ENCODE measurements at places on chromosomes 4 and X.
A peak's percentile ranks its signal among the peaks of the same experiment; 100 is the strongest.

DNA sequence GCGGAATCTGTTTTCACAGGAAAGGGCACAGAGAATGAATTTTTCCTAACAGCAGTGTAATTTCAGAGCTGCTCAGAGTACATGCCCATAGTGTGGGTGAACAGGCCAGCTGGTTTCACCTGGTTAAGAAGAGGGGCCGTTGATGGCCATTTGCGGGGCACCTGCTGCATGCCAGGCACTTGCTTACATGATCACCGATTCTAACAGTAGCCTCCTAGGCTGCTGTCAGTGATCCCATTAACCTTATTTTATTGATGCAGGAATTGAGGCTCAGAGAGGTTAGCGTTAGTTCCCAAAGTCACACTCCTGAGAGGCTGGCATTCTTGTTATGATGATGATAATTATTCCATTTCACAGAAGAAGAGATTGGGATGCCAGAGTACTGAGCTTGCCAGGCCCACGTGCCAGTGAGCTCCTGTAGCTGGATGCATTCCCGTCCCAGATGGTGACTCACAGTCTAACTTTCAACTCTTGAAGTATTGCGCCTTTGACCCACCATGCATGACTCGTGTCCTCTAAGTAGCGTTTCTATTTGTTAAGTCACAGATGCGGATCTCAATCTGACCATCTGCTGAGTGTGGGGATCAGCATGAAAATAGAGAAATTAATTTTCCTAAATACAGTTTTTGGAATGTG, 76.5 kb downstream of the PSAPL1 start:
- DNase-seq, result no peak

DNA sequence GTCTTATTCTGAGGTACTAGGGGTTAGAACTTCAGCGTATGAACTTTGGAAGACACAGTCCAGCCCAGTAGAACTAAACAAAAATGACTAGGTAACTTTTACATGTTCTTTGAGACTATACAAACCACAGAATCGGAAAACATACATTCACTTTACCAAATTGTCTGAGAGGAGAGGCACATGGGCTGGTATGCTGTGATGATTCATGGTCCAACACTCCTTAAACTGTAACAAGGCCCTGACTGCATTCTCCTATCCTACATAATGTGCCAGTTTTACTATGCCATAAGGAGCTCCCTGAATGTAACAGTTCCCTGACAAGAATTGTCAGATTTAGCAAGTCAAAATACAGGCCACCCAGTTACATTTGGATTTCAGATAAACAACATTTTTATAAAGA, 640.0 kb downstream of the RAB28 start:
- DNase-seq, result no peak

DNA sequence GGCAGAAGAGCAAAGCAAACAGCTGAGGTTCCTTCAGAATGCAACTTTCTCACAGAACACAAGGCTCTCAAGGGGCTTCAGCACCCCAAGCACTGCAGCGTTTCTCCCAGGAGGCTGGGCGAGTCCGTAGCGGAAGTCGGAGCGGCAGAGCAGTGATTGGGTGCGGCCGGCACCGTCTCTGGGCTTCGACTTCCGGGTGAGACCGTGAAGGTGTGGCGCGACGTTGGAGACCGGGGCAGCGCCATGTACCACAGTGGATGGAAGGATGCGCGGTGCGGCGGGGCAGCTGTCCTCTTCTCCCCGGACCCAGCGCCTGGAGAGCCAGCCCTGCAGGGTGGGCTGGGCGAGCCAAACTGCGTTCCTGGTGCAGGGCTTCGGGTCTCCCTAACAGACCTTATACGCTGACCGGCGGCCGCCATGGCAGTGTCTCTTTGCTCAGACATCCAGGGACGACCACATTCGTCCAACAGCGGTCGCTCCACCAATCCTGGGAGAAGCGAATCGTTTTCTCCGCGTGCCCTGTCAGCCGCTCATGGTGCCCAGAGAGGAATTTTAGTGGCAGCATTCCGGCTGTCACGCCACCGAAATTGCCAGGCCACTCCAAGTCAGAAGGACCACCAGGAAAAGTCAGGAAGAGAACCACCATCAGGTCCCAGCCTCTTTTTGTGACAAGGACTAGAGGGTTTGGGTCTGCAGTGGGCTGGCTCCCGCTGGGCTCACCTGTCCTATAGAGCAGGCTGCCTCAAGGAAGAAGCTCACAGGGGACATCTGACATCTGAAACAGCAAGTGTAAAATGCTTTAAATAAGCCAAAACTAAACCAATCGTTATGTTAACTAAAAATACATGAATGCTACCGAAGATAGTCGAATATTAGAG, 20.5 kb downstream of the TRIM61 start:
- DNase-seq, result peak; percentile 80

DNA sequence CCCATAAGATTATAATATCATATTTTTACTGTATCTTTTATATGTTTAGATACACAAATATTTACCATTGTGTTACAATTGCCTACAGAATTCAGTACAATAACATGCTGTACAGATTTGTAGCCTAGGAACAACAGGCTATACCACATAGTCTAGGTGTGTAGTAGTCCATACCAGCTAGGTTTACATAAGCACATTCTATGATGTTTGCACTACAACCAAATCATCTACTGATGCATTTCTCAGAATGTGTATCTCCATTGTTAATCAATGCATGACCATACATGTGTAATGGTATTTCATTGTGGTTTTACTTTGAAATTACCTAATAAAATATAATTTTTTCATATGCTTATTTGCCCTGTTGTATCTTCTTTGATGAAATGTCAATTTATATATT, 288.1 kb upstream of the PCDH10 start:
- DNase-seq, result no peak

GRCh38 chr4:52983563-52984303, 121.6 kb downstream of the RASL11B start:
- peak; percentile 87 for DNase-seq

GRCh38 chr4:104365618-104366017, 129.1 kb downstream of the CXXC4 start:
- DNase-seq, result no peak

- DNase-seq, result no peak
Observed at GRCh38 chr4:89134775-89135319, 23.5 kb downstream of the TIGD2 start.

GRCh38 chrX:107775000-107775733, 420 bp downstream of the TSC22D3 start:
- DNase-seq, result peak; percentile 8

DNA sequence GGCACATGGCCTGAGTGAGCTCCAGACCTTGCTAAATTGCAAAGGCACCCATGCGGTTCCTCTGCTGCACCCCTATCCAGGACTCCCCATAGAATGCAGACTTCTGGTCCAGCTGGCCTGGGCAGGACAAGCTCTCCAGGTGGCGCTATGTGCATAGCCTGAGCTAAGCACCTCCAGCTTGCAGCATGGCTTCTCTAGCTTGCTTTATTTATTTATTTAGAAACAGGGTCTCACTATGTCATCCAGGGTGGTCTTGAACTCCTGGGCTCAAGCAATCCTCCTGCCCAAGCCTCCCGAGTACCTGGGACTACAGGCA, 5.5 kb upstream of the WFS1 start:
- peak; percentile 67 for DNase-seq

- DNase-seq, result peak; percentile 43
Observed at GRCh38 chr4:25993395-25994185, 79.6 kb downstream of the SMIM20 start.

DNA sequence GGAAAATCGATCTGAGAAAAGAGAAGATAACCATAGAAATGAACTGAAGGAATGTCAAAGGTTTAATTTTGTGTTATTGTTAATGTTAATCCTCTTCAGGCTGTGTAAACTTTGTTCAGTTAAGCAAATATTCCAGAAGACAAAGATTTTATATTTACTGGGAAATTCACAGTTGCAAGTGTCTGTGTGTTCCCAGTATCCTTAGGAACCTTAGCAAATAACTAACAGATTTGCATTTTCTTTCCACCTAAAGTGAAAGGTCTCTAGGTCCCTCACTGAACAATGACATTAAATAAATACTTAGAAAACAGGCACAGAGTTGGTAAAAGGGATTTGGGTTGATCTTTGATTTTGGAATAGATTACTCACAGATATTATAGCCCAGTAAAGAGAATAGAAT, 324.7 kb downstream of the C4orf33 start:
- no peak for DNase-seq

DNA sequence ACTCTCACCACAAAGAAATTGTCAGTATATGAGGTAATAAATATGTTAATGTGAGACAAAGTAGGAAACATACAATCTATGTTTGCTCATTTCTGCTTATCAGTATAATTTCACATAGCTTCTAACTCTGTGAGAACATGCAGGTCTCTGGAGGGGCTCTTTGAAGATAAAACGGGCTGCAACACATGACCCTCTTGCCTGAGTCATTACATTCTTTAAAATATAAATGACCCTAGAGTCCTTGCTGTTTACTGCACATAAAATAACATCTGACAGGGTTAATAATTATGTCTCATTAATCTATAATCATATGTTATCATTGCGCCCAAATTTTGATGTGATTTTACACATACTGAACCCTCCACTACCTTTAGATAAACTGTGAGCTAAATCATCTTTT, 681.5 kb downstream of the ARAP2 start:
- no peak for DNase-seq

DNA sequence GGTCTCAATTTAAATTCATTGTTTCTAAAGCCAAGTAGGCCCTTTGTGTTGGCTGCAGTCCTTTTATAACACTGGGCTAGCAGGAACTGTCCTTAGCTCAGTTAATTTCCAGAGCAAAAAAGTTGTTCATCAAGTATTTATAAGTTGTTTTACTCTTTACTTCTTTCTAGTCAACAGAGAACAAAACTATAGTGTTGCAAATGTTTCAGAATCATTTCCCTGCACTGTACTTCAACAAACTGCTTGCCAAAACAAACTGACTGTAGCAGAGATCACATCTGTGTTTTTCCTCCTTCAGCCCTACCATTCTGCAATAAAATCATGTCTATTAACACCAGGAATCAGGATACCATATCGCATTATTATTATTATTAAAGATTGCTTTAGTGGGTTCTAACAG, 168.5 kb upstream of the SH3RF1 start:
- DNase-seq, result no peak

DNA sequence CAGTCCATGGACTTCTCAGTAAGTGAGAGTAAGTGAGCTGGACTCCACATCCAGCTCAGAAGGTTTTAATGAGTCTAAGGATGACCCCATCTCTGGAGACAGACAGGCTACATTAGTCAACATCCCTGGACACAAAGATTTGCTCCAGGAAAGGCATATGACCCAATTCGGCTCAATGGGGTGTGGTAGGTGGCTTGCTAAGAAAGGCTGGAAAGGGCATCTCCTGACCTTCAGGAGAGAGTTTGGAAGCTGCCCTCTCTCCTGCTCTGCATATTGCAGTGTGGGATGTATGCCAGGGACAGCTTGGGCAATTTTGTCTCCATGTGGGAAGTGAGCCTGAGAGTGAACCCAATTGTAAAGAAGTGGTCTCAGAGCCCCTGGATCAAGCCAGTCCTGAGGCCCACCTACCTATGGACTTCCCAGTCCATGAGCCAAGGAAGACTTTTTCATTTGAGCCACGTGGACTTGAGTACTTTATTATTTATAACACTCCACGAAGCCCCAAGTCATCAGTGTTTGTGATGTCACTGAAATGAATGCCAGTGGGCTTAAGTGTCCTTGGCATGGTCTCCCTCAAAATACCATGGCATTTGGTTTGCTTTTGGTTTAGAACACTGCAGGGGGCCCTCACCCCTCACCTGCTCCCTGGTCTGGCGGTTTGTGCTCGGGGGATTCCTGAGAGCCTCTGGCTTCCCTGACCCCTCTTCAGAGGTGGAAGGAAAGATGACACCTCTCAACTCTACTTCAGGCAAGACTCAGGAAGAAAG, 10.4 kb upstream of the ABLIM2 start:
- DNase-seq, result no peak

- no peak for DNase-seq
Observed at GRCh38 chrX:97806238-97806637, 922.5 kb downstream of the RPA4 start.

DNA sequence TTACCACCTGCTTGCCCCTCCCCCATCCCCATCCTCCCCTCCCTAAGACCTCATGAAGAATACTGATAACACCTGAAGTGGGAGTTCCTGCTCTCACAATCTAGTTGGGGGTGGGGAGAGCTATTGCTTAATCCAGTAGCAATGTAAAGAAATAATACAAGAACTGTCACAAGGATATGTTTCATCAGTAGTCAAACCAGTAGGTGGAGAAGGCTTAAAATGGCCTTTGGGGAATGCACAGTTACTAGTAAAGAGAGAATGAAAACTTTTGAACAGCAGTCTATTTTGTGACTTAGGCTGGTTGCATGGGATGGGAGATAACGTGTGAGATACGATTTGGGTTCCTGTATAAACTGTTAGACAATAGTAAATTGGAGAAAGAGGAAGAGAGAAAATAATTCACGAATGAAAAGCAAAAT, 6.0 kb downstream of the GALNT7 start:
- peak; percentile 75 for DNase-seq

DNA sequence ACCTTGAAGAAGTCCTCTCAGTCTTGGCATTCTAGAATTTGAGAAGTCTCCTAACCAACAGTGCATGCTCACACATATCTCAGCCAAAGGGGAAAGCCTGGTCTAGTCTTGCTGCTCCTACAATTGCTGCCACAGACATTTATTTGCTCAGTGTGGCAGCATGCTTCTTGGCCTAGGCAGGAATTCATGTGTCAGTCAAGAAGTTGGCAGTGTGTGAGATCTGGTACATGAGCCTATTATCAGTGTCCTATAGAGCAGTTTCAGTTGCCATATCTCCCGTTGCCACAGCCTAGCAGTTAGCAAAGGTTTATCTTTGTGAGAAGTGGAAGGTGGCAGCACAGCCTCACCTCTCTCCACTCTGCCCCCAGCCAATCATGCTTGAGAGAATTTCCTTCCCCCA, 176.9 kb upstream of the ARHGEF9 start:
- no peak for DNase-seq

- no peak for DNase-seq
Observed at GRCh38 chr4:25494166-25494565, 117.1 kb downstream of the ANAPC4 start.

GRCh38 chr4:138897811-138898226, 117.8 kb upstream of the NOCT start:
- DNase-seq, result no peak

DNA sequence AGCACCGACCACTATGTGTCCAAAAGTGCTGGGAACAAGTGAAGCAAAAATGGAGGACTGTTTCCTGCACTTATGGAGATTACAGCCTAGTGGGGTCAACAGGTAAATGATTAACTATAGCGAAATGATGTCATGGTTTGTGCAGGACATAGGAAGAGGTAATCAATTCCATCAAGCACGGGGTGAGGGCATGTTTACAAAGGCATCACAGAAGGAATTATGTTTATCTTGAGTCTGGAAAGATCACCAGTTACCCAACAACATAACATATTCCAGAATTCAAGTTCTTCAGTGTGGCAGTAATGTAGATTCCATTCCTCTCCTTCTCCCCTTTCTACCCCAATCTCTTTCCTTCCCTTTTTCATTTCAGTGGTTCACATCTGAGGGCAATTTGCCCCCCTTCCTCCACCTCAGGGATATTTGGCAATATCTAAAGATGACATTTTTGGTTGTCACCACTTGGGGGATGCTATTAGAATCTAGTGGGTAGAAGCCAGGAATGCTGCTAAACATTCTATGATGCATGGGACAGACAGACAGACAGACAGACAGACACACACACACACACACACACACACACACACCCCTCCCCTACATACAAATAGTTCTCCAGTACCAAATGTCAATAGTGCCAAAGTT, 24.1 kb downstream of the FAM47E start:
- peak; percentile 53 for DNase-seq

- DNase-seq, result no peak
Observed at GRCh38 chr4:88104902-88105610, 53.4 kb downstream of the ABCG2 start.

GRCh38 chr4:16505726-16506125, 279.5 kb upstream of the TAPT1 start:
- DNase-seq, result peak; percentile 20

All from hematopoietic multipotent progenitor cell treated with erythropoietin and hydrocortisone succinate and interleukin-3 and kit ligand, for 4 days (in vitro differentiated cells).